Panc1 (cell line): ENCODE measurements at places on chromosomes 11 and 22. TPM values are rescaled to one million over a fixed set of nuclear protein-coding genes. Genes with fewer than 3 reads are reported as not detected.

Gene SAA4
- not detected for total RNA-seq

Gene KCNQ1
- 1.0 TPM for total RNA-seq

Gene OTOG
- total RNA-seq = not detected

DNA sequence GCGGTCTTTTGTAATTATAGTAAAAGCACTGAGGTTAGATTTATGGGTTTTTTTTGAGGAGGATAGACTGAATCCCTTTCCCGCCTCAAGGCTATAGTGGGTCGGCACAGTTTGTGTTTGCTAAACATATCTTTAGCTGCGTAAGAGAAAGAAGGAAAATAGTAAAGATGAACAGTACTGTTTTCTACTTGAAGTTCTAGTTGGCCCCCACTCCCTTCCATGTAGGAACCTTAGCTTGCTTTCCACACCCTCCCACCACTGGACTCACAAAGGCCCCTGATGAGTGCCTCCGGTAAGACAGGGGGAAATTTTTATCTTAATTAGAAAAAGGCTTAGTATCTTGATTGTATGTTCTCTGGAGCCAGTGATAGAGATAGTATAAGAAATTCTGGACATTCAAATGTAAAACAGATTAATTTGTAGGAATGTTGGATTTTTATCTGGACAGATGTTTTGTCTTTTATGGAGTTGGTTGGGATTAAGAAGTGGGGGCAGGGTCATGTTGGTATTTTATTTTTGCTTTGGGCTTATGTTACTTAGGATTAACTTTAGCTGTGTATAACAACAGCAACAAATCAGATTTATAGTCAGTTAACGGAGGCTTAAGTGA lies 49.4 kb downstream of the PTPRJ start:
- no peak for DNase-seq

- no peak for DNase-seq
These were observed 86.1 kb upstream of the ARHGAP20 start for GRCh38 chr11:110798201-110798900.

DNA sequence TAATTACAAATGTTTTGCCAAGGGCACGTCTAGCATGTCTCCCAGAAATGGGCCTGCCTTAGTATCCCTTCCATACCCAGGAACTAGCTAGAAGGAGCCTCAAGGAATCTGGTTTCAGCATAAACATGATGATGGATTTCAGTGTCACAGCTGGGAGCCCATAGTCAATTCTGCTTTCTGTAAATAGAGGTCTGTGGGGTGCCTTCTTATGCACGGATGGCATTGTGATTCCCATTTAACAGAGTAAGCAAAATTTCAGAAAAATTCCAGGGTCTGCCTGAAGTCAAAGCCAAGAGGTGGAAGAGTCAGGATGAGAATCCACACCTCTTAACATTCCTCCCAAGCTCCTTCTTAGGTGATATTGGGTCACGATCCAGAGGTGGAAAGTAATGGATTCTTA lies 12.1 kb downstream of the DUSP18 start:
- DNase-seq = no peak
